ENCODE measurements at places on chromosomes 1 and 21. TPM values are rescaled to one million over a fixed set of nuclear protein-coding genes. Genes with fewer than 3 reads are reported as not detected.
A peak's percentile ranks its signal among the peaks of the same experiment; 100 is the strongest.

DNA sequence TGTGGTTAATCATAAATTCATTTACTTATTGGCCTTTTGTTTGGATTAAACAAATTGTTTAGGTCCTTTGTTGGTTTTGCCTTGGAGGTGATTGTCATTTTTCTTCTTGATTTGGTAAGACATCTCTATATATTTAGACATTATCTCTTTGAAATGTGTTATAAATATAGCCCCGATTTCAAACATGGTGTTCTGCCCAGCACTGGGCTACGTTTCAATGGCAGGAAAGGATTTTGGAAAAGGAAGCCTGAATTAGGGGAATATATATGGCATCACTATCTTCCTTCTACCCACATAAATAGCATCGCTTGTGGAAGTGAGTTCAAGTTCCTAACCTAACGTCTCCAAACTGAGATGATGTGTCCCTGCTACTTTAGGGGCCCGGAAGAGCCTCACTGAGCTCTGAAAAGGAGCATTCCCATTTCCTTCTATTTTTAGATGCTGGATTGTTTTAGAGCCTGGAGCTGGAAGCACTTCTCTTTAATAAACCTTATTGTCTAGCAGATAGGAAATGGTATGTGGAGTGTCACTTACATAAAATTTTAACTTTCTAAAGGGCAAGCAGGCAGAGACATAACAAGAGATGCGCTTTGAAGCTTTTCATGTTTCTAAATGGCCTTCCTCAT lies 39.4 kb downstream of the PGBD5 start:
- DNase-seq, result no peak

The WLS gene
- total RNA-seq, result 27.3 TPM

- DNase-seq, result no peak
These were observed 51.2 kb downstream of the PIK3R3 start for GRCh38 chr1:46081206-46081605.

- no peak for DNase-seq
These were observed 190.8 kb downstream of the LTN1 start for GRCh38 chr21:28801906-28802305.

DNA sequence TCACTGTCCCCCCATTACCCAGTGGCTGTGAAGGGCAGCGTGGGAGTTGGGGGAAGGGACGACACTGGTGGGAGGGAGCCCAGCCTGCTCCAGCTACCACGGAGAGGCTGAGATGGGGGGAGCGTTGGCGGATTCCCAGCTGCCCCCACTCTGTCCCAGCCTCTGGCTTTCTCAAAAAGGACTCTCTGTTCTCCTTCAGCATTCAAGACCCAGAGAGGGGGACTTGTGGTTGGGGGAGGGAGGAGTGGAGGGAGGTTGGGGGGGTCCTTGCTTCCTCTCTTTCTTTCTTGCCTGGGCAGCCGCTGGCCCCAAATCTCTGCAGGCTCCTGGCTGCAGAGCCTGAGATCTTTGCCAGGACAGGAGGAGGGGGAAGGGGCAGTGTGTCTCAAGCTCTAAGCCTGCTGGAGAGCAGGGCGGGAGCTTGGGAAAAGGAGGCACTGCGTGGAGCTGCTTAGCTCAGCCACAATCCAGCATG lies 2.2 kb downstream of the ATP1A2 start:
- DNase-seq, result peak; percentile 68

- DNase-seq, result no peak
These were observed 15.4 kb downstream of the KCNH1 start for GRCh38 chr1:211118407-211119102.

GRCh38 chr1:8871539-8871935 lies 6.9 kb downstream of the ENO1 start:
- DNase-seq, result no peak

Data from fibroblast of the aortic adventitia (primary cell).